ENCODE measurements at places on chromosomes 1 and 21.

GRCh38 chr1:227898502-227899140 is 49.1 kb downstream of the WNT9A start:
- no peak for DNase-seq

GRCh38 chr21:25913479-25913878 is 178.7 kb downstream of the GABPA start:
- DNase-seq, result no peak

GRCh38 chr1:14263671-14264070 is 334.8 kb upstream of the KAZN start:
- no peak for DNase-seq

- no peak for DNase-seq
Measured at GRCh38 chr1:110707232-110707631, 32.5 kb upstream of the KCNA3 start.

DNA sequence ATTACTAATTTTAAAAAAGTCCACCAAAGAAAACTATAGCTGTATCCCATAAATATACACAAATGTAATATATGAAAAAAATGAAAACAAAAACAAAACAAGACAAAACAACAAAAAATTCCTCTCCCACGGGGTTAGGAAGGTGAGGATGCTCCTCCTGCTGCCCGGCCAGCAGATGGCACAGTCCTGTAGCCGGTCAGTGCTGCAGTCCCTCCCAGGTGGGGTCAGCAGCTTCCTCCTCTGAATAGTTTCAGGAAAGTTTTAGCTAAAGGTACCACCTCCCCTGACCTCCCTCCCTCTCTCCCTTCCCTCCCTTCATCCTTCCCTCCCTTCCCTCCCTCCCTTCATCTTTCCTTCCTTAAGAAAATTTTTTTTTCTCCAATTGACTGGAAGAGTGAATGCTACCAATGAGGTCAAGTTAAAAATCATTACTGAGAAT is 67.8 kb upstream of the BCL10 start:
- no peak for DNase-seq

DNA sequence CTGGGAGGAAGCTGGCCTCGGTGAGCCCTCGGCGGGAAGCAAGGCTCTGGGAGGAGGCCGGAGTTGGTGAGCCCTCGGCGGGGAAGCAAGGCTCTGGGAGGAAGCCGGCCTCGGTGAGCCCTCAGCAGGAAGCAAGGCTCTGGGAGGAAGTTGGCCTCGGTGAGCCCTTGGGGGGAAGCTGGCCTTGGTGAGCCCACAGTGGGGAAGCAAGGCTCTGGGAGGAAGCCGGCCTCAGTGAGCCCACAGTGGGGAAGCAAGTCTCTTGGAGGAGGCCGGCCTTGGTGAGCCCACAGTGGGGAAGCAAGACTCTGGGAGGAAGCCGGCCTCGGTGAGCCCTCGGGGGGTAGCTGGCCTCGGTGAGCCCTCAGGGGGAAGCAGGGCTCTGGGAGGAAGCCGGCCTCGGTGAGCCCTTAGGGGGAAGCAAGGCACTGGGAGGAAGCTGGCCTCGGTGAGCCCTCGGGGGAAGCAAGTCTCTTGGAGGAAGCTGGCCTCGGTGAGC is 36.0 kb downstream of the KRTAP10-1 start:
- no peak for DNase-seq

GRCh38 chr1:4734791-4735190 is 80.4 kb downstream of the AJAP1 start:
- no peak for DNase-seq

DNA sequence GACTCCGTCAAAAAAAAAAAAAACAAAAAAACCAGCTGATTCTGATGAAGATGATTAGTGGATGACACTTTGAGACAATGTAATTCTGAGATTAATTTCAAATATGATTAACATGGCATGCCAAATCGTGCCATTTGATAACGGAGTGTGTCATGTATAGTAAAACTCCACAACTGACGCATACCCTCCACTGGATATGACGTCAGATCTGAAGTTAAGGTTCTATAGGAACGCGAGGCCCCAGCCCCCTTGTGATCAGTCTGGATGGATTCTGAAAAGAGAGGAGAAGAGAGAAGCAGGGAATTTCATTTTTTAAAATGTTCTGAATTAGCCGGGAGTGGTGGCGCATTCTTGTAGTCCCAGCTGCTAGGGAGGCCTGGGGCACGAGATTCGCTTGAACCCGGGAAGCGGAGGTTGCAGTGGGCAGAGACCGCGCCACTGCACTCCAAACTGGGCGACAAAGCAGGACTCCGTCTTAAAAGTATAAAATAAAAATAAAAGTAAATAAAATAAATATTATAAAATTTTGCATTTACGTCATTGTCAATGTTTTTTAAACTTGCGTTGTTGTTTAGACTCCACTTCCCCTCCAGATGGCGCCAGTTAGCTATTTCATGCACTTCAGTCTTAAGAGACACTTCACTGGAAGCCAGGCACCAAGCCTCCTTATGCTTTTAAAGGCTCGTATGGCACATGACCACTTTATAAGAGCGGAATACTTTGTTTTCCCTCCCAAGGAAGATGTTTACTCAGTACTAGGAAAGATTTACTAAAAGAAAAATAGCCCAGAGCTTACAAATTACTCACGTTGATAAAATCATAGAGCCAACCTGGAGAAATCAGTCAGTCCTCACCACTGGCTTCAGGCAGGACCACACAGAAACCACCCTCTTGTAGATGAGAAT is 65.5 kb downstream of the UBE2U start:
- peak; percentile 6 for DNase-seq

DNA sequence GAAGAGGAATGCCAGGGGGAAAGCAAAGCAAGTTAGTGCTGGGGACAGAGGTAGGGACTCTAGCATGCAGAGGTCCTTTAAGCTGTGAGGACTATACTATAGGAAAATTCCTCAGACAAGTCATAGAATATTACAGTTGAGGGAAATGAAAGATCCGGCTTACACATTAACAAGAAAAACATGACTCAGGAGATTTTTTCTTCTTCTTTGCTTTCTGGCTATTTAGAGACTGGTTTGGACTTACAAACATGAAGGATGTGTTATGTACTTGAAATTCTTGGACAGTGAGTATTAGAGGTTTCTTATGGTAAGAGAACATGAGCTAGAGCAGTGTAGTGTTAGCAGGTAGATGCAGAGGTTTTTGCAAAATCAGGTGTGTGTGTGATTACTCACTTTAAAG is 24.9 kb downstream of the USP25 start:
- no peak for DNase-seq

- no peak for DNase-seq
Measured at GRCh38 chr1:14871218-14871970, 272.9 kb downstream of the KAZN start.

GRCh38 chr1:2269193-2269921 is 41.2 kb downstream of the SKI start:
- no peak for DNase-seq

- DNase-seq, result no peak
Measured at GRCh38 chr1:228939001-228939691, 203.9 kb downstream of the RHOU start.

DNA sequence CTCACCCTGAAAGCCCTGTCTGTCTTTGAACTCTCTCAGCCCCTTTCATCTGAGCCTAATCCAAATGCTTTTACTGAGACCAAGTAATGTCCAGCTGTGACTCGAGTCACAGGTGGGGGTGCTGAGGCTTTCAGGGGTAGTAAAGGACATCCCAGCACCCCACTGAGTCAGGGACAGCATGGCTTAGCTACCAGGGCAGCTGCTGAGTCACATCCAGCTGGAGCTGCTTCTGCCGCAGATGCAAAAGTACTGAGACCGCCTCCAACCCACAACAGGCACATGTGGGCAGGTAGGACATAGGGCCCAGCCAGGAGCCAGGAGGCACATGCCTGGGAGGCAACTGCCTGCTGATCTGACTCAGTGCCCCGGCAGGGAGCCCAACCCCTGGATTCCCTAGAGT is 6.7 kb upstream of the VSIG8 start:
- no peak for DNase-seq

DNA sequence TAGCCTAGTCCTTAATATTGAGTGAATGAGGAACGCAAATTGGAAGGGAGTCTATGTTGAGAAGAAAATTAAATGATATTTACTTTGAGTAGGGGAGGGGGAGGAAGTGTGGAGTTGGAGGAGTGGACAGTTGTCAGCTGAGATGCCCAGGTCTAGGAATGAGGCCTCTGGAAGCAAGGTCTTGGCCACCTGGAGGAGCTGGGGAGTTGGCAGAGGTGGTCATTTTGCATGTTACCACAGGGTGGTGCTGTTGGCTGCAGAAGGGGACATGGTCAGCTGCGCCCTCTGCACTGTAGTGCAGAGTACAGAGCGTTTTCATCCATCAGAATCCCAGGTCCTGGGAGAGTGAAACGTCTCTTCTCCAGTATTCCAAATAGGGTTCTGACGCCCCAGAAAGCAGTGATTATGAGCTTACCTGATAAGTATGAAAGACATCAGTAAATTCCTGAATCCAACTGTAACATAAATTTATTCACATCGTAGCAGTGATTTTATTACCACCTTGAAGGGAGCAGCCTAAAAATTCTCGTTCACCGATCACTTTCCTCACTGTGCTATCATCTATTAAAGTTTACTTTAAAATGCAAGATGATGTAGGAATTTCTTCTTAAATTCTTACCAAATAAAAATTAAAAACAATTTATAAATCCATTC is 13.8 kb downstream of the PARK7 start:
- no peak for DNase-seq

- DNase-seq, result no peak
Measured at GRCh38 chr1:79874289-79874688, 867.8 kb upstream of the ADGRL4 start.

DNA sequence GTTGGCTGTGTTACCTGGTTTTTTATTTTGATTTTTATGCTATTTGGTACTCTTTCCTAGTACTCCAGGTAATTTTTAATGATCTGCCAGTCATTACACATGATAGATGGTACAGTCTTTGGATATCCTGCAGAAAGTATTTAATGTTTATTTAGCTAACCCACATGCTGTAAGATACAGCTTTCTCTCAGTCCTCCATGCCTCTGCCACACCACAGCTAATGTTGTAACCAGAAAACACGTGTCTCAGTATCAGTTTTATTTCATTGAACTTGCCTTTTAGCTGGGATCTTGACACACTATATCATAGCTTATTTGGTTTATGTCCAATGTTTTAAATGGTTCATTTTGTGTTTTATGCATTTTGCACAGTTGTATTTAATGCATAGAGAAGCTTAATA is 1648.4 kb downstream of the KCNT2 start:
- no peak for DNase-seq

GRCh38 chr1:79042117-79042516 is 35.6 kb upstream of the ADGRL4 start:
- no peak for DNase-seq

DNA sequence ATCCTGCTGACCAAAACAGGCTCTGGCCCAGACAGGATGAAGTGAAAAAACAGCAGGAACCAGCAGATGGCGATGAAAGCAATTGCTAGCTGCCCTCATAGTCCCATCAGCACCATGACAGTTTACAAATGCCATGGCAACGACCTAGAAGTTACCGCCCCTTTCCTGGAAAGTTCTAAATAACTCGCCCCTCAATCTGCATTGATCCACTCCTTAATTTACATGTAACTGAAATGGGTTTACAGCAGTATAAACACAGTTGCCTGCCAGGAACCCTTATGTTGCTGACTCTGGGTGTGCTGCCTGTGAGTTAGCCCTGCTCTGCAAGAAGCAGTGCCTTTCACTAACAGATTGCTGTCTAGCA is 65.5 kb upstream of the CR1L start:
- DNase-seq, result no peak

DNA sequence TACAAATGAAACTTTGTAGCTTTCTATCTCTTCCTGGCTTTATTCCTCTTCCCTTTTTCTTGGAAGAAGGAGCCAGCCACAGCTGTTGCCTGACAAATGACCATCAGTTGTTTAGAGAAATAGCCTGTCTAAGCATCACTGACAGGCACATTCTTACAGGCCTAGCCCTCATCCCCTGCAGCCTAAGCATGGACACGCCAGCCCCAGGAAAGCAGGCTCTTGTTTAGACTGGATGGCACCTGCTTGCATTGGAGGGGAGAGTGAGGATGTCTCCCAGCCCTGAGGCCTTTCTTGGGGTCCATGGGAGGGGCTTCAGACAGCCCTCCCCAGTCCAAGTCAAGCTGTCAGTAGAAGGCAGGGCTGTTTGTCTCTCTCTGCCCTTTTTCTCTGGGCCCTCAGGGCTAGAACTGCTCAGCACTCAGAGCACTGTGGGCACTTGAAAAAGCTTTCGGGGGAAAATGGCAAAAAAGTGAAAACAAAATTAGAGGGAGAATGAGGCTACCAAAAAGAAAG is 282.5 kb upstream of the PLXNA2 start:
- DNase-seq, result no peak

GRCh38 chr1:32353431-32353830 is 8.9 kb downstream of the FAM229A start:
- DNase-seq, result no peak

GRCh38 chr1:64865105-64865757 is 101.1 kb downstream of the JAK1 start:
- no peak for DNase-seq

DNA sequence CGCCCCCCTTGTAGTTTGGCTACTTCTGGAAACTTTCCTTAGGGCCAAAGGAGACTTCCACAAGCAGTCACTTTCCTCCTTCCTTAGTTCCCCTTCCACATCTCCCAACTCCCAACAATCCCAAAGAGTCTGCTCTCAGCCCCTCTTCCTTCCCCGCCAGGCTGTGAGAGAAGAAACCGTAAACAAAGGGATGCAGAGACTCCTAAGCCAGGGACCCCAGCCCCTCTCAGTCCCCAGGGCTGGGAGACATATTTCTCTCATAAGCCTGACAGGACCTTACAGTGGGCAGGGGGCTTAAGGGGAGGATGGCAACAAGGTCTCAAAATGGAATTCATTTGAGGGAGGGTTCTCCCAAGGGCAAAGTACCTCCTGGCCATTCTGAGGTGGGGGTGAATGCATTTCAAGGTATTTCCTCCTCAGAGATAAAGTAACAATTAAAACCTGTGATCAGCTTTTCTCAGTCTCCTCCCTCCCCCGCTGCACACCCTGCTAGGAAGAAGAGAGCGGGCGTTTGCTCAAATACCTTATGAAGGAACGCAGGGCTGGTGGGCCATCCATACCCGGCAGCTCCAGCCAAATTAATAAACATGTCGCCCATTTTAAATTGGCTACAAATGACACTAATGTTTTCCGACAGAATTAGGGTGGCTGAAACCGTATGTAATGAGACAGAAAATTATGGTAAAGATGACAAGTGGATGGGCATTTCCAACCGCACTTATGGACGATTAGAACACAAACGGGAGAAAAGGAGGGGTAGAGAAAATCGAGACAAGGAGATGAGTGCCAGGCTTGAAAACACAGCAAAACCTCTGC is 4.0 kb downstream of the BARHL2 start:
- DNase-seq, result no peak

GRCh38 chr1:239446611-239447010 is 60.2 kb downstream of the CHRM3 start:
- DNase-seq, result no peak
